Right renal cortex interstitium (tissue), 3 donors: ENCODE measurements at places on chromosomes 16 and 17. TPM values are rescaled to one million over a fixed set of nuclear protein-coding genes. Genes with fewer than 3 reads are reported as not detected.

Gene NEUROD2
- polyA plus RNA-seq: not detected

Gene CXCL16
- 11.0 TPM for polyA plus RNA-seq

Gene LRRC37A
- polyA plus RNA-seq: 2.1 TPM

- no peak for DNase-seq
These were observed 61.2 kb upstream of the ENDOV start for GRCh38 chr17:80353718-80354275.

GRCh38 chr16:64991001-64991400 lies 130.9 kb downstream of the CDH11 start:
- DNase-seq: no peak
